Epithelial cell of proximal tubule (primary cell): ENCODE measurements at places on chromosomes 12 and 14.

DNA sequence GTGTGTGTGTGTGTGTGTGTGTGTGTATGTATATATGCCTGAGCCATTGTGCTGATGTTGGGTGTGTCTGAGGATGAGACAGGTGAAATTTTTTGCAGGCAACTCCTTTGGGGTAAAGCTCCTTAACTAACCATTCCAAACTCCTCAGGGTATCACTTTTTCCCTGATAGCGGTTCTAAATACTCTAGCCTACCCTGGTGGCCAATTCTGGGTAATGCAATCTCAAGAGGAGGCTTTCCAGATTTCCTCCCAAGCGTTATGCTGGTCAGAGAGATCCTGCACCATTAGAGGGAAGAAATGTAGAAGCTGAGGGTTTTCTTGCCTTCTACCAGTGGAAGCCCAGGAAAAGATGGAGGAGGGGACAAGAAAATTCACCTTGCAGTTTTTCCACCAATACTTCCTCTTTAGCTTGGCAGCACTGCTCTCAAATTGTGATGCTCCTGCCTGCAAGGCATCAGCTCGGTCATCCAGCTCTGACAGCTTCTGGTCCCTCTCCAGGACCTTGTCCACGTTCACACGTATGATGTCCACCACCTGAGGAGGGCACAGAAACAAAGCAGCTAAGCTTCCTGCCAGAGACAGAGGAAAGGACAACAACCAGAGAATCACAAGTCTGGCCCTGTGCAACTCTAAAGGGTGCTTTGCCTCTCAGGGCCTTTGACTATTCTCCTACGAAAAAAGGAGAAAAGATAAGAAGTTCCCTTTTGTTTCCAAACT lies 4.9 kb downstream of the VAMP1 start:
- no peak for DNase-seq

DNA sequence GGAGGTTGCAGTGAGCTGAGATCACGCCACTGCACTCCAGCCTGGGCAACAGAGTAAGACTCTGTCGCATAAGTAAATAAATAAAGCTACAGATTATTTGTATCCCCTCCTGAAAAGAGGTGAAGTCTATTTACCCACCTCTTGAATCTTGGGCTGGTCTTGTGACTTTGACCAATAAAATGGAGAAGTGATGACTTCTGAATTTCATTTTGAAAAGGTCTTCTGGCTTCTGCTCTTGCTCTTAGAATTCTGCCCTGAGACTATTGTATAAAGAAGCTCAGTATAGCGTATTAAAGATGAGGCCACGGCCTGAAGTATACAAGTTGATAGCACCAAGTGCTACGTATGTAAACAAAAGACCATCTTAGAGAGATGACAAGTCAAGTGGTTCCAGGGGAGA lies 88.3 kb upstream of the AMN1 start:
- DNase-seq: no peak

DNA sequence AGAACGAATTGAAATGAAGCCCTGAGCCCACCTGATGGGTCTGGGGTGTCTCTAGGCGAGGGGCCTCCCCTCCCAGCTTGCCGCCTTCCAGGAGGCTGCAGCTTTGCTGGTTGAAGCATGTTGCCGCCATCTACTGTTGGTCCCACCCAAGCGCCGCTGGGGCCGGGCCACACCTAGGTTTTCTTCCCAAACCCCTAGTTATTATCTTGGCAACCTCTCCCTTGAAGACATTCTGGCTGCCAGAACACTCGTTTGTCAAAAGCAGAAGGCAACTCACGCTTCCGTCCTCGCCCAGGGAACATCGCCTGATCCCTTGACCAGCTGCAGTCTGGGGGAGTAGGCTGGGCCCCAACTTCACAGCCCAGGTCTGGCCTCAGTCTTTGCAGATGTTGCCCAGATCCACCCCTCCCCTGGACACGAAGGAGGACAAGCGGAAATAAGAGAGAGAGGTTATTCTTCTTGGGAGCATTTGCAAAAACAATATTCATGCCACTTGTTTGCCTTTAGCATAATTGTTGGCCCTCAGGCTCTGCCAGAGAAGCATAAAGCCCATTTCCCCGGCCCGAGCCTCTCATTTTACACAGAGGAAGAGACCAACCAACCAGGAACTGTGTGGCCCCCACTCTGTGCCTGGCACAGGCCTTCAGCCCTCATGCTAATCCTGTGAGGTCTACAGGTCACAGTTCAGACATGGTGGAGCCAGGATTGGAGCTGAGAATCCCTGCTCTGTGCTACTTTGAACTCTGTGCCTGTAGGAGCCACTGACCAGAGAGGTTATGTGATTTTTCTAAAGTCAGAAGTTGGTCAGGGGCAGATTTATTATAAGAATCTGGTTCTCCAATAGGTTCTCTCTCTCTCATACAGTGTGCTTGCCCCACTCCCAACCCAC lies 6.8 kb downstream of the EMP1 start:
- no peak for DNase-seq

DNA sequence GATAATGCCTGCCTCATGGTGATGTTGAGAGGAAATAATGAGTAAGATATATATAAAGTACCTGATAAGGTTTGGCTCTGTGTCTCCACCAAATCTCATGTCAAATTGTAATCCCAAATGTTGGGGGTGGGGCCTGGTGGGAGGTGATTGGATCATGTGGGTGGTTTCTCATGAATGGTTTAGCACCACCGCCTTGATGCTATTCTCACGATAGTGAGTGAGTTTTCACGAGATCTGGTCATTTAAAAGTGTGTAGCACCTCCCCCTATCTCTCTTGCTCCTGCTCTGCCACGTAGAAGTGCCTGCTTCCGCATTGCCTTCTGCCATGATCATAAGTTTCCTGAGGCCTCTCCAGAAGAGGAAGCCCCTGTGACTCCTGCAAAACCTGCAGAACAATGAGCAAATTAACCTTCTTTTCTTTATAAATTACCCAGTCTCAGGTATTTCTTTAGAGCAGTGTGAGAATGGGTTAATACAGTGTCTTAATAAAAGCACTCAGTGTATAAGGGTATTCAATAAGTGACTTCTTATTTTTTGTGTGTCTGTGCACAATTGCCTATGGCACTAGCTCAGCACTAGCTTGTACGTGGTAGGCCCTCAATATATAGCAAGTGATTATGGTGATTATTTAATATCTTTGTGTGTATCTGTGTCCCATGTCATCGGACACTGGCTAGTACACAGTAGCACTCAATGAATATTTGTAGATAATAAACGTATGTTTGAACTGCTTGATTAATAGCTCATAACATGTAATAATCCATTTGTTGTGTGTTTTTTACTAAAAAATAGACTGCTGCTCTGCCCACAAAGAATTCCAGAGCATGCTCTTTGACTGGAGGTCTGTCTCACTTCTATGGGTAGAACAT lies 138.1 kb upstream of the LMNTD1 start:
- no peak for DNase-seq
